Dermis blood vessel endothelial cell (primary cell): ENCODE measurements at places on chromosomes 16 and 17.
A peak's percentile ranks its signal among the peaks of the same experiment; 100 is the strongest.

- no peak for DNase-seq
These were observed 28.8 kb downstream of the RNF43 start for GRCh38 chr17:58388302-58389190.

DNA sequence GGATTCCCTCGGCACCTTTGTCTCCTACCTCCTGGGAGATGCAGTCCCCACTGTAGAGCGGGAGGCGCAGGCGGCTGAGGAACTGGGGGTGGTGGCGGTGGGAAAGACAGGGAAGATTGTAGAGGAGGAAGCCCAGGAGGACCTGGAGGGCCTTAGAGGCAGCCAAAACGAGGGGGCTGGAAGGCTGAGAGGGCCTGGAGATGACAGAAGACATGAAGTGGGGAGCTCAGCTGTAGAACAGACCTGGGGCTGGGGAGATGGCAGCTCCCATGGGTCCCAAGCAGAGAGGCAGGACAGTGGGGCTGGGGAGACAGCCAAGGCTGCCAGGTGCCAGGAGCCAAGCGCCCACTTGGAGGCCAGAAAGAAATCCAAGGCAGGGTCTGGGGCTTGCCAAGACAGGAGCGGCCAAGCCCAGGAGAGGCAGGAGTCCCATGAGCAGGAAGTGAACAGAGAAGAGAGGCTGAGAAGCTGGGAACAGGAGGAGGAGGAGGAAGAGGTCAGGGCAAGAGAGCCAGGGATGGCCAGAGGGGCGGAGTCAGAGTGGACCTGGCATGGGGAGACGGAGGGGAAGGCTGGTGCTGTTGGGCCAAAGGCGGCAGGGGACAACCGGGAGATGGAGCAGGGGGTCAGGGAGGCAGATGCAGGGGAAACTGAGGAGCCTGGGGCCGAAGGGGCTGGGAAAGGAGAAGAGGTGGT, 803 bp downstream of the APOBR start:
- no peak for DNase-seq

DNA sequence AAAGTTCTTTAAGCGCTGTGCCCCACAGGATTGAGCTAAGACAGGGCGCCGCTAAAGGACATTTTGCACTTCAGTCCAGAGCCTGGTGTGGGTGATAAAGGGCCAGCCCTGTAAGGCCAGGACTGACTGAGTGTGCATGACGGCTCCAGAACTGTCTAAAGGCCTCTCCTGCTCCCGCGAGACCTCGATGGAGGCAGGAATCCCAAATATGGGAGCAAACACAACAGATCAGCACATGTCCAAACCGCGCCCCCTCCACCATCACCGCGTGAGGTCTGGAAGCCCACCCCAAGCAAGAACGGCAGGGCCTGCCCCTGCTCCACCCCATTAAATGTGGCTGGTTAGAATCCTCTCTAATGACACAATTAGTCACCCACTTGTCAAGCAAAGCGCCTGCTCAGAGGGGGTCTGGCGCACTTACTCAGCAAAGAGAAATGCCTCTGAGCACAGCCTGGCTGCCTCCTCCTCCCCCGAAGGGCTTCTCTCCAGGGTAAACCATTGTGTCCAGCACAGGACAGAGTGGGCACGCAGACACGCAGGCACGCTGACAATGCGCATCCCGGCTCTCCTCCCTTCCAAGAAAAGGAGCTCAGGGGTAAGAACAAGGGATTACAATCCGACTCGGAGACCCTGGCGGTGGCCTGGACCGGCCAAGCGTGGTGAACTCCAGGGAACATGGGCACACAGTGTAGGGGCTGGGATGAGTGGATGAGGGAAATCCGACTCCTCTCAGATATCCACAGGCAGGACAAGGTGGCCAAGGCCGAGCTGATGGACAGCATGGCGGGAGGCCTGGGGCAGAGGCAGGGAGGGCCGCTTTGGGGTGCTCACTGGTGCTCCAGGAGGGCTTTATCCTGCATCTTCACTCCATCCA, 1.5 kb downstream of the MXRA7 start:
- DNase-seq, result peak; percentile 75

DNA sequence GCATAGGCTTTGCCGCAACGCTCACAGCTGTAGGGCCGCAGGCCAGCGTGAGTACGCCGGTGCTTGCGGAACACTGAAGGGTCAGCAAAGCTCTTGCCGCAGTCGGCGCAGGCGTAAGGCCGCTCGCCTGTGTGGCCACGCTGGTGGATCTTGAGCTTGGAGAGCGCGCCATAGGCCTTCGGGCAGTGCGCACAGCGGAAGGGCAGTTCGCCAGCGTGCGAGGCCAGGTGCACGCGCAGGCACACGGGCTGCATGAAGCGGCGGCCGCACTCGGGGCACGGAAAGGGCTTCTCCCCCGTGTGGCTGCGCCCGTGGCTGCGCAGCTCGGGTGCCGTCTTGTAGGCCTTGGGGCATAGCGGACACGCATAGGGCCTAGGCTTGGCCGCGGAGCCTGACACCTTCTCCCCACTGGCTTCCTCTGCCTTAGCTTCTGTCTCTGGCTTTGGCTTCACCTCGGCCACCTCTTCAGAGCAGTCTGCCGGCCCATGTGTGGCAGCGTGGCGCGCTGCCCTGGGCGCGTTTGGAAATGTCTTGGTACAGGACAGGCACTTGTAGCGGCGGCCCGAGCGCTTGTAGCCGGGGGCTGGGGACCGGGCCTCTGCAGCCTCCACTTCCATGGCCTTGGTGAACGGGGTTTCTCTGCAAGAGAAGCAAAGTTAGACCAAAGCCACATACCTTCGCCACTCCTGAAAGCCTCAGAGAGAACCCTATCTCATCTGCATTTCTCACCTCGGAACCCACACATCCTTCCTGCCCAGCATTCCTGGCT, 10.0 kb downstream of the ZNF668 start:
- DNase-seq, result peak; percentile 34

GRCh38 chr16:59274141-59274540, 540.0 kb upstream of the GOT2 start:
- no peak for DNase-seq

DNA sequence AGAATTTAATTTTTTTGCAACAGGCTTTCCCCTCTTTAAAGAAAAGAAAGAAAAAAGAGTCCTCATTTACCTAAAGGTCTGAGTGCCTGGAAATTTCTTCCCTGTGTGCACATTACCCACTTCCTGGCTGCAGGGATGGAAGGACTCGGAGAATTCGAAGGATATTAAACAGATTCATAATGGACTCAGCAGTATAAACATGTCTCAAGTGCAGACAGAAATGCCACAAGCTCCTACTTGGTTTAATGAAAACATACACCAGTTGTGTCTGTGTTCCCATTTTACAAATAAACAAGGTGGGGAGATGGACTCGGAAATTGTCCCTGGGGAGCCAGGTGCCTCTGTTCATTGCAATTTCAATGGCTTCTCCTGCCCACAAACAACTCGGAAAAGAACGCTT, 47.2 kb downstream of the MEOX1 start:
- DNase-seq, result no peak

DNA sequence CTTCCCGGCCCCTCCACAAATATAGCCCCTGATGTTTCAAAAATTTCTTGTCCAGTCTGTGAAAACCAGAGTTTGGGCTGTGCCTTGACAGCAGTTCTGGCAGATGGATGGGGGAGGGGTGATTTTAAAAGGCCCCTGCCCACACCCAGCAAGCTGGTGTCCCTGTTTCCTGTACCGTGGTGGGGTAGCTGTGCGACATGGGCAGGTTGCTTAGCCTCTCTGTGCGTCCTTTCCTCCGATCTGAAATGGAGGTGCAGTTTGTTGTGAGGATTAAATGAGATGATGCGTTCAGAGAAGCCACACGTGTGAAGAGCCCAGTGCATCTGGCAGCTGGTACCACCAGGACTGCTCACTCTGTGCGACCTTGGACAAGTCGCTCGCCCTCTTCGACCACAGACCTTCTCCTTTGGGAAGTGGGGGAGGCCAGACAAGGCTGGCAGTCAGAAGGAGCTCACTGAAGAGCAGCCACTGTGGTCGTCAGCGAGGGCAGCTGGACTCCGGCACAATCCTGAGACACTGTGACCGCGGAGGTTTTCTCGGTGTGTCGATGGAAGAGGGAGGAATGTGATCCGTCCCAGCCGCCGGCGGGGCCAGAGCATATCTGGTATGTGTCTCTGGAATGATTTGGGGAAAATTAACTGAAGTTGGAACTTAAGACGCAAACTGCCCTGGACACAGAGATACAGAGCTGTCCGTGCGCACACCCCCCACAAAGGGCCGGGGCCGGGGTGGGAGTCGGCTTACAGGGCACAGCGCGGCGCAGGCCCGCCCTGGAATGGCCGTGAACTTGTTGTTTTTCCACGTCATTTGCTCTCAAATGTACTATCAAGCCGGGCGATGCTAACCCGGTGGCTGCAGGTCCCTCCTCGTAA, 721 bp upstream of the WFIKKN2 start:
- peak; percentile 19 for DNase-seq

GRCh38 chr16:48913384-48913783, 303.4 kb upstream of the N4BP1 start:
- DNase-seq, result no peak

DNA sequence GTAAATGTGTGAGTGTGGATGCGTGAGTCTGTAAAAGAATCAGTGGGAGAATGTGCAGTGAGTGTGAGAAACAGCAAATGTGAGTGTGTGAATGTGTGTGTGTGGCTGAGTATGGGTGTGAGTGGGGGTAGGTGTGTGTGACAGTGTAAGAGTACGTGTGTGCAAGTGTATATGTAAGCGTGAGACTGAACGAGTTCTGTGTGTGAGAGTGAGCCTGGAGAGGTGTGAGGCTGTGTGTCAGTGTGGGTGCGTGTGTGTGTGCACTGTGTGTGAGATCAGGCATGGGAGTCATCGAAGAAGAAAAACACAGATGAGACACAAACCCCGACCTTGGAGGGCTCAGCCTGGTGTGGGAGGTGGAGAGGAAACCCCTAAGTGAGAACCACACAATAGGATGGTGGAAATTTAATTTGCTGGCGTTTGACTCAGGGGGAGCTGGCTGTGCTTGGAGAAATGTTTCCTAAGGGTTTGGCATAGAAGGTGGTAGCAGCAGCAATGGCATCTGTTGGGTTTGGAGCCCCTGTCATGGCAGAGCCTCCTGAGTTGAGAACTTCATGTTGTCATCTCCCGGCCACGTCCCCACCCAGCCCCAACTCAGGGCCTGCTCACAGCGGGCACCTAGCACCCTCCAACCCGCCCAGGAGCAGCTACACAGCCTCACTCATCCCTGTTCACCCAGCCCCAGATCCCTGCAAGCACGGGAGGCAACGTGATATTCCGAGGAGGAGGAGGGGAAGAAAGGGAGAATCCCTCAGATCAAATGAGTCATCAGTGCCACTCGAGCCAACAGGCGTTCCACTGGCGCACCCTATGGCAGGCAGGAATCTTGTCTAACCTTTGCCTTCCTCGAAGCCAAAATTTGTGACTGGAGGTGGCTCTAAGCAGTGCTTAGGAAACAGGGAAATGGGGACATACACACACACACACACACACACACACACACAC, 14.3 kb upstream of the NUBP1 start:
- DNase-seq, result no peak

DNA sequence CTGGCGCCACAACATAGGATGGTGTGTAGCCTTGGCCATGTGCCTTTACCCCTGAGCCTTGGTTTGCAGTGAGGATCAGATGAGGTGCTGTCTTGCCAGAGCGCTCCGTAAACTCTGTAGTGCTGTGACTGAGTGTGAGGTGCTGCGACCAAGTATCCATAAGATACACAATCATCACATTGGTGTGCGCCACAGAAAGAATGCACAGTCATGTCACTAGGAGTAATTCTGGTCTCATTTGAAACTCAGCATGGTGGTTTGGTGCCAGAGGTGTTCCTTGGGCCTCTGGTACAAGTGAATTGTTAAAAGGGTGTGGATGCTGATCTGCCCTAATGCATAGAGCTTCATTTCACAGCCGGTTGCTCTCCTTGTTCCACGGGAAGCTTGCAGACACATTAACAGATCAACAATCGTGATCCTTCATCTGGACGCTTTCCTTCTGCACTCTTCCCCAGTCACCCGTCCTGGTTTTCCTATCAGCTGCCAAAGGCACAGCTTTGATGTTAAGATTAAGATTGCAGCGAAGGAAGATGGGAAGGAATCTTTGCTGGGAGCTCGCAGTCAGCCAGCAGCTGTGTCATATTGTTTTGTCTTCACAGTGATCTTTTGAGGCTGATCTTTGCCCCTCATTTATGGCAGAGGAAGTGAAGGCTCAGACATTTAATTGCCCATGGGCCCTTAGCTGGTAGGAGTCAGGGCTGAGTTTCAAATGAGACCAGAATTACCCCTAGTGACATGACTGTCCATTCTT, 79.1 kb downstream of the KSR1 start:
- DNase-seq, result peak; percentile 23

GRCh38 chr16:79600638-79601091, at the start of gene MAF:
TSS of gene MAF (minus strand) at chr16:79600737. CDS start at chr16:79599902, 835 bp downstream.
- peak; percentile 88 for DNase-seq

- no peak for DNase-seq
These were observed 501.6 kb downstream of the MAF start for GRCh38 chr16:79098907-79099306.

GRCh38 chr17:78266231-78266631, 34.8 kb downstream of the TMEM235 start:
- no peak for DNase-seq

DNA sequence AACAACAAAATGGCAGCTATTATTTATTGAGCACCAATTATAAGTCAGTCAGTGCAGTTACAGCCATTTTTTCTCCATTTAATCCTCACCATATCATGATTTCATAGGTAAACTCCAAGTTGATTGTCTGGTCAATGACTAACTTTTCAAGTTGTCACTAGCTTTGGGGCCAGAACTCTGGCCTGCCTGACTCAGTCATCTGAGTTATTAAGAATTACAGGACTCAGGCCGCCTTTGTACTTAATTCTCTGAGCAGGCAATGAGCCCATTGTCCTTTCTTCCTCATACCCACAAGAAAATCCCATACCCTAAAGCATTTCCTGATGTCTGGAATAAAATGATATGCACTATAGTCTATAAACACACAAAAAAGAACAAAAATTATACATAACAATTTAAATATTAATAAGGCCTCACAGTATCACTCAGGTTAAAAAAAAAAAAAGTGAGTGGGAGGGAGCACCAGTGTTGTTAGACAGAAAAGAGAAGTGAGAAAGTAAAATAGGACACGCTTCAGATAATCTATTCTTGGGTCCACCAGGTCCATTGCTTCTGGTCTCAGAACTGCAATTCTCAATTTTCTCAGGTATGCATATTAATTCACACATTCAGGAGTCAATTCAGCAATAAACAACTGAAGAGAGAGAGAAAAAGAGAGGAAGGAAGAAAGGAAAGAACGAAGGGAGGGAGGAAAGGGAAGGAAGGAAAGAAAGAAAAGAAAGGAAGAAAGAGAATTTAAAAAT, 70.2 kb downstream of the SPAG9 start:
- DNase-seq, result peak; percentile 22

GRCh38 chr17:44971776-44972483, 3.8 kb upstream of the C1QL1 start:
- DNase-seq, result no peak

GRCh38 chr17:39634384-39634871, 2.5 kb upstream of the STARD3 start:
- DNase-seq, result peak; percentile 69

DNA sequence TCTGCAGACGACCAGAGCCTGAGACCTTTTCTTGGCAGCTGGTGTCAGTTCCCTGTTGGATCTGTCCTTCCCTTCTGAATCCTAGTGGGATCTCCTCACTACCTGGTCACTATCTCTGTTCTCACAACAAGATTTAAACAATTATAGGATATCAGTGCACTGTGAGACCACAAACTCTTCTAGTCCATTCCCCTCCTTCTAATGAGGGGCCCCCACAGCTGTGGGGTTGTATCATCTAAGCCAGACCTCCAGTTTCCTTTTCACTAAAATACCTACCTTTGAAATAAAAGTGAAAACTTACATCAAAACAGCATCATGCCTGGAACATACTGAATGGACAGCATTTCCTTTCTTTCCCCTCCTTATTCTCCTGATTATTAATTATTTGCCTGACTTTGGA, 233.2 kb downstream of the PRKCA start:
- DNase-seq, result no peak

- DNase-seq, result no peak
These were observed 9.3 kb downstream of the NQO1 start for GRCh38 chr16:69717066-69717465.
